T-helper 2 cell (primary cell): ENCODE measurements at places on chromosomes 6 and 20.

DNA sequence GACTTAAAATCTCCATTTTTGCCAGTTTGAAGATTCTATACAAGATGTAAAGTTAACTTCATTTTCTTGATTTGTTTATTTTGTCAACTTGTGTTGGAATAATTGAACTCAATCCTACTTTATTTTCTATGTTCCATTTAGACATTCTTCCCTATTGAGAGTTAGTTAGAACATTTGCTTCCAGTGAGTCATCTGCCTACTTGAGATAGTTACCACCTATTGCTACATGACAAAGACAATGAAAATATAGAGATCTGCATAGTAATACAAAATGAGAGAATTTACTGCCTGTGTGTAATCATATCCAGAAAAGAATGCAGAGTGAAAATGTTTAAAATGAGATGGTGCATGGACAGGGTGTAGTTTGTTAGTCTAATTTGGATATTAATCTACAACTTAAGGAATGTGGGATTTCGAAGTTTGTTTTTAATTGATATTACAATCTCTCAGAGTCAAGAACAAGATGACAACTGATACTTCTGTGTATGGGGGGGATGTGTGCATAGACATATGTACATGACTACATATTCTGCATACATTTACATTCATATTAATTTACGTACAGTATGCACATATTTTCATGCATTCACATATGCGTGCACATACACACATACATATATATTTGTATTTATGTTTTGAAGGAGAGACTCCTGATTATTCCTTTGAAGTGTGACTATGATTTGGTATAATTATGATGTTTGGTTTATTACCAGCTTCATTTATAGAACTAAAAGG, 420.1 kb downstream of the NKAIN2 start:
- DNase-seq = no peak

DNA sequence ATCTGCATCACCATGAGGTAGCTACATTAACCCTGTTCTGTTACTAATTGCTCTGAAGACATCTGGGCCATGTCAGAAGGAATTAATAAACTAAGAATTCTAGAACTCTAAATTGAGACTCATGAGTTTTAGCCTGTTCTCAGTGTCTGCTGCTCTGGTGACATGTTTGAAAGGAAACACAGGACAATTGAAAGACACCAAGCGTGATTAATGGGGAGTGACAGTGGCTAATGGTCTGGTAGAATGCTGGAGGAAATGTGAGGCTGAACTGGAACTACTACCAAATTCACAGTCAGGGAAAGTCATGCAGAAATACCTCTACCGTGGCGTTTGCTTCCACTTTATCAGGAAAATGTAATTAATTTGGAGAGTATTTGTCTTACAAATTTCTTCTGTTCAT, 140.0 kb downstream of the TBC1D7 start:
- no peak for DNase-seq

GRCh38 chr6:5464099-5464885, 203.0 kb downstream of the FARS2 start:
- DNase-seq = no peak

- DNase-seq = no peak
Measured at GRCh38 chr6:82951389-82951788, 114.3 kb downstream of the UBE3D start.

GRCh38 chr6:99416892-99417767, 8.0 kb downstream of the PNISR start:
- DNase-seq = no peak

DNA sequence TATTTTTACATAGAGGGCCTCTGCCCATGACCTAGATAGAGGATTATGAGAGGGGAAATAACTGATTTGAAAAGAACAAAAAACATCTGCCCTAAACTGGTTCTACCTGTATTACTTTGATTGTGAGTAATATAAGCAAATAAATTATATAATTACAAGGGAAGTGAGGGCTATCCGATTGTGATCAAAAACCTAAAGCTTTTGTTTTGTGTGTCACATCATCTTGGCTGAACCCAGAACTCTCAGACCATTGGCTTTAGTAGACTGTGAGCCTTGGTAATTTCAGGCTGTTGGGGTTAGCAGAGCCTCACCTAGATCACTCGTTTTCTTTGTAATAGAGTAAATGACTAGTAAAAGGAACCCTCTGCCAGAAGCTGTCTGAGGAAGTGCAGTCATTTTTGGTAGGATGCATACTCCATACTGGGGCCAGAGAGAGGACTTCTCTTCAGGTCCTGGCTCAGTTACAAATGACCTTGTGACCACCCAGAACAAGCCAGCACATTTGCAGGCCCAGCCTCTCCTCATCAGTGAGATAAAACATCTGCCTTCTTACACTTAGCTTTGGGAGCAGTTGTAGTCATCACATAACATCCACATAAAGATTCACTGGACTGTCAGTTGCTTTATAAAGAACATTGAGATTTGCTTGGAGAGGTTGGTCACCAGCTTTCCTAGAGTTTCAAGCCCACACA, 13.5 kb downstream of the STK35 start:
- no peak for DNase-seq
